ENCODE measurements at places on chromosomes 12 and 14.

DNA sequence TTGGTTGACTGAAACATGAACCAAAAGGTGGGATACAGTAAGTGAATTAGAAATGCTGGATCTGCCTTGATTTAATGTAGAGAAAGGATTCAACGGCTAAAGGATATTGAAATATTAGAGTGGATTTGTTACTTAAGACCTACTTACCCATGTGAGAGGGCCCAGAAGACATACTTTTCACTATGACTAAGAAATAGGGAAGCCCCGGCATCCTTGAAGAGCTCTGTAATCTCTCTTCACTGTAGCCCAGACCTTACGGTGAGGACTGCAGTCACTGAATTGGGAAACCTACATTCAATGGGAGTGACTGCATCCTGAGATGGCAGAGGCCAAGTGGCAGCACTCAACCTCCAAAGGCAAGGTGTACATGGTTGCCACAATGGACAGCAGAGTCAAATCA is 52.5 kb downstream of the KANSL2 start:
- DNase-seq = no peak

DNA sequence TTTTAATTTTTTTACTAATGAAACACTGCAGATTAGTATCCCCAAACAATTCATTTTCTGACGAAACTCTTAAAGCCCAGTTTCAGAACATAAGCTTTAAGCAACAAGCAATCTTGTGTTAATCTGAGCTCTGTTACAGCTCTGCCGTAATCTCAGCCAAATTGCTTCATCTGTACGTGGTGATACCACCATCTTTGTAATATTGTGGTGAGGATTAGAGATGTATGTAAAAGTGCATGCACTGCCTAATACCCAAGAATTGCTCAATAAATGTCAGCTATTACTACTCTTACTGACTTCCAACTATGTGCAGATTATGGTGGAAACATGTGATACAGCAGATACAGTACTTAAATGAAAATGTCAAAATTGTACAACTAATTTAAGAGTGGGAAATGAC is 1.8 kb downstream of the AKAP5 start:
- no peak for DNase-seq

GRCh38 chr12:96136161-96136560 is 58.0 kb upstream of the ELK3 start:
- no peak for DNase-seq

GRCh38 chr12:120215766-120216735 is 15.1 kb upstream of the RPLP0 start:
- no peak for DNase-seq

- no peak for DNase-seq
Measured at GRCh38 chr12:130160711-130161231, 1.5 kb upstream of the FZD10 start.

- DNase-seq = peak; percentile 40
Measured at GRCh38 chr12:52024845-52025230, 18.1 kb downstream of the TAMALIN start.

DNA sequence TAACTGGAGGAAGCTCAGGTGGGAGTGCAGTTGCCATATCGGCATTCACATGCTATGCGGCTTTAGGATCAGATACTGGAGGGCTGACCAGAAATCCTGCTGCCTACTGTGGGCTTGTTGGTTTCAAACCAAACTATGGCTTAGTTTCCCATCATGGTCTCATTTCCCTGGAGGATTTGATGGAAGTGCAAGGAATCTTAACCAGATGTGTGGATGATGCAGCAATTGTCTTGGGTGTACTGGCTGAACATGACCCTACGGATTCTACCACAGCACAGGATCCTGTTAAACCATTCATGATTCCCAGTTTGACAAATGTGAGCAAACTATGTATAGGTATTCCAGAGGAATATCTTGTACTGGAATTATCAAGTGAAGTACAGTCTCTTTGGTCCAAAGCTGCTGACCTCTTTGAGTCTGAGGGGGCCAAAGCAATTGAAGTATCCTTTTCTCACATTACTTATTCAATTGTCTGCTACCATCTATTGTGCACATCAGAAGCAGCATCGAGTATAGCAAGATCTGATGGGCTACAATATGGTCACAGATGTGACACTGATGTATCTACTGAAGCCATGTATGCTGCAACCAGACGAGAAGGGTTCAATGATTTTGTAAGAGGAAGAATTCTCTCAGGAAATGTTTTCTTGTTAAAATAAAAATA is 42.9 kb downstream of the RALGAPA1 start:
- no peak for DNase-seq

- DNase-seq = no peak
Measured at GRCh38 chr14:105455766-105456660, 18.6 kb upstream of the CRIP2 start.

- no peak for DNase-seq
Measured at GRCh38 chr14:37708481-37708880, 113.1 kb downstream of the TTC6 start.

DNA sequence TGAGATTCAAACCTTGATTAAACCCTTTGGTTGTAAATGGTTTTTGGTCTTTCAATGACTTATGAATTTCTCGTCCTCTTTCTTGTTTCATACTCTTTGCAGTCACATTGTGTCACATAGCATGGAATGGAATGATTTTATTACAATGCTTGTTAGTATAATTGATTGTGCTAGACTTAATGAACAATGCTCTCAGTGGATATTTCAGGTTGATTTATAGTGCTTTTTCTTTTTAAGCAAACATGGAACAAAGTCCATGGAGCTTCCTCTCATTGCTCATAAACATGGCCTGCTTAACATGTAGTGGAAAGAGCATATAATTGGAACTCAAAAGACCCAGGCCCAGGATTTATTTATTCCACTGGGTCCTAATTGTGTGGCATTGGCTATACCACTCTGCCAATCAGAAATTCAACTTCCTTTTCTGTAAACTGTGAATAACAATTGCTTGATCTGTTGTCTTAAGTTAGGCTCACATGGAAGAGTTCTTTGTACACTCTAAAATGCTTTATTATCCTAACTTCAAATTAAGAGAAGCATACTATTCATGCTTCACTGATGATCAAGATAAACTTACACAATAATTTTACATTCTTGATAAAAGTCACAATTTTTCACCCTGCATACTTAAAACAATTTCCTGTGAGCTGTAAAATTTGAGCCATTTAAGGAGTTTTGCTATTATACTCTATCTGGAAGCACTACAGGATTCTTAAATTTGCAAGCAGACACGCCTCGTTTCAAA is 370.5 kb upstream of the PDE3A start:
- no peak for DNase-seq

DNA sequence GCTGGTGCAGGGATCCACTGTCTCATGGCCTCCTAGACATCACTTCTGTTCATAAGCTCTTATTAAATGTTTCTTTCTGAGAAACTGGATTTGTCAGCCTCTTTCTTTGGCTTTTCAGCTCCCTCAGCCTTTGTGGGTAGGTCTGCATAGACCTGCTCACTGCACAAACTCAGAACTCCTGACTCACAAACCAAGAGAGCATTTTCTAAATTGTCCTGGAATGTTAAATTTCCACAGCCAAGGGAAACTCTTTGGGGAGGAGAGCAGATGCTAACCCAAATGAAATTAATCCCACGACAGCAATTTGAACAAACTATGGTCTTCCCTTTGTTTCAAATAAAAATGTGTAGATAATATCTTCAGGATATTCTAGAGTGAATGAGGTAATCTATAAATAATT is 19.5 kb upstream of the CERS5 start:
- DNase-seq = no peak

- DNase-seq = no peak
Measured at GRCh38 chr14:55864890-55865655, 253.1 kb upstream of the PELI2 start.

- DNase-seq = no peak
Measured at GRCh38 chr14:57640036-57640435, 146.4 kb upstream of the CCDC198 start.

DNA sequence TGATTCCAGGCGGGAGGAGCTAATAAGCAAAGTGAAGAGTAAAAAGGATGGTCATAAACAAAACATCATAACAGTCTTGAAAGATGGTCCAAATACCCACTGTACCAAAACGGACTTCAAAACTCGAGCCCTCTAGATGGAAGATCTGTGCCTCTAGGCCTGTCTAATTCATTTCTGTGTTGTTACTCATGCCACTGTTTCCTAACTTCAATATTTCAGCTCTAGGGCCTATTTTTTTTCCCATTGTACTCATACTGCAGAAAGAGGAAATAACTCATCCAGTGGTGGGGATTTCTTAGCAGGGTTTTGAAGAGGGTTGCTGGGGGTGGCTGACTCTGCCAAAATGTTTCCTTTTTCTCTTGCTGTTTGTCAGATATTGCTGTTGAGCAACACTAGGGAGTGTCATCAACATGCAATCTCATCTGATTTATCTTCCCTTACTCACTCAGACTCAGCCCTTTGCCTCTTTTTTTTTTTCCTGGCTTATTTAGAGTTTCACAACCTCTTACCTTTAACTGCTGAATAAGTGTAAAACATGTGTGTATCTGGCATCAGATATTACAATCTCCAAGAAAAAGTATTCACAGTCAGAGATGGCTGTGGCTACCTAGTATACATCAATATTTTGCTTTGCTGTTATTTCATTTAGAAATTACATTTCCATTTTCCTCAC is 189.6 kb downstream of the DUSP6 start:
- DNase-seq = peak; percentile 68

DNA sequence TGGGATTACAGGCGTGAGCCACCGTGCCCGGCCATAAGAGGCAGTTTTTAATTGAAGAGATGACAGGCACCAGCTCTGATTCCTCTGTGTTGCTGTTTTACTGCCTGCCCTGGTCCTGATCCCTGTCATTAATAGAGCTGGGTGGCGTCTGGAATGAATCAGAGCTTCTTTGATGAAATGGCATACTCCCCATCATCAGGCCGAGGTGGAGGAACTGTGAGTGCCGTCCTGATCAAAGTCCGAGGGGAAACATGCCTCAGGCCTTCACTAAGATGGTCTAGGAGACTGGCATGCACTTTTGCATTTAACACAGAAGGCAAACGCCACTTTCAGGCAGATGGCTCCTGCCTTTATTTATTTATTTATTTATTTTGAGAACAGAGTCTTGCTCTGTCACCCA is 34.1 kb downstream of the IL31 start:
- no peak for DNase-seq

- DNase-seq = no peak
Measured at GRCh38 chr14:56219666-56220413, 101.6 kb downstream of the PELI2 start.

- no peak for DNase-seq
Measured at GRCh38 chr12:127194176-127194575, 1072.8 kb upstream of the TMEM132C start.

- peak; percentile 3 for DNase-seq
Measured at GRCh38 chr12:109020796-109021380, at the start of gene SVOP. SVOP (minus strand) TSS chr12:109021068; CDS start chr12:109020868, 200 bp downstream.

GRCh38 chr14:25103271-25103670 is 53.3 kb upstream of the STXBP6 start:
- no peak for DNase-seq

Data from stimulated activated CD4-positive, alpha-beta T cell treated with anti-CD3 and anti-CD28 coated beads, Interleukin-12 subunit alpha, Interleukin-12 subunit beta, amount 100 ng/mL, for 48 hours (primary cell).